ENCODE measurements at places on chromosomes 5 and 9. TPM values are rescaled to one million over a fixed set of nuclear protein-coding genes. Genes with fewer than 3 reads are reported as not detected.

- DNase-seq = no peak
These were observed 32.8 kb upstream of the DAP start for GRCh38 chr5:10793785-10794184.

DNA sequence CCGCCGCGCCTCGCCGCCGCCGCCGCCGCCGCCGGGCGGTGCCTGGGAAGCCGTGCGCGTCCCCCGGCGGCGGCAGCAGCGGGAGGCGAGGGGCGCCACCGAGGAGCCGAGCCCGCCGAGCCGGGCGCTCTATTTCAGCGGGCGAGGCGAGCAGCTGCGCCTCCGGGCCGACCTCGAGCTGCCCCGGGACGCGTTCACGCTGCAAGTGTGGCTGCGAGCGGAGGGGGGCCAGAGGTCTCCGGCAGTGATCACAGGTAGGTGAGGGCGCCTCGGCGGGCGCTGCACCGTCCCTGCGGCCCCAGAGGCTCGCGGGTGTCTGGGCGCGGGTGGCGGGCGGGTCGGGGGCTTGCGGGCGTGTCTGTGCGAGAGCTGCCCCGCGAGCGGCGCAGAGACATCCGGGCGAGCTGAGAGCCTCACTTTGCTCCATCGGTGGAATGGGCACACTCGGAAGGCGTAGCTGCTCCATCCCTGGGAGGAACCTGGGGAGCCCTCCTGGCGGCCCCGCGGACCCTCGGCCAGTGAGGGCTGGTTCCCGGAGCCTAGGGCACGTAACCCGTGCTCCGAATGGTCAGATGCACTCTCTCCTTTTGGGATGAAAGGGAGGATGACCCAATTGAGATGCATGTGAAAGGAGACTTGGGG, 864 bp downstream of the PAPPA start:
- no peak for DNase-seq

DNA sequence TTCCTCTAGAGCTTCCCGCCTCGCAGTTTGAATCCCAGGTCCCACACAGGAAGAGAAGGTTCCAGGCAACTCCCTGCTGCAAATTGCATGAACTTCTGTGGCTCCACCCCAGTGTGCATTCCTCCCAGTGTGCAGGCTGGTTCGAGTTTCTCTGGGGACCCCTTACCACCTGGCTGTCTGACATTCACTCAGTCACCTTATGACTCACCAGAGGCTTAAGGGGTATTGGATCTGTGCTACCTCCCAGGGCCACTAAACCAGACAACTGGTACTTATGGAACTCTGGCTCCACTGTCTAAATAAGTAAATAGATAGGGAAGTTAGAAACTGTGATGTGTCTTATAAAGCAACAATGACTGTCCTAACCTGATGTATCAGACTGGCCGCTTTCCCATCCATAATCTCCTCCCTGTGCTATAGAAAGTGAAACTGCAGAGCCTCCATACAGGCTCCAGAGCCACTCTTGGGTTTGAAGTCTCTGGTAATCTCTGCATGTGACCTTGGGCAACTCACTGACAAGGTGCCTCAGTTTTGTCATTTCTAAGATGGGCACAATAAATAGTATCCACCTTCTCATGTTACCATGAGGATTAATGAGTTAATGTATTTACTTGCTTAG, 720.6 kb downstream of the SEMA5A start:
- DNase-seq = no peak

- no peak for DNase-seq
These were observed 44.8 kb downstream of the PHF2 start for GRCh38 chr9:93620881-93621820.

DNA sequence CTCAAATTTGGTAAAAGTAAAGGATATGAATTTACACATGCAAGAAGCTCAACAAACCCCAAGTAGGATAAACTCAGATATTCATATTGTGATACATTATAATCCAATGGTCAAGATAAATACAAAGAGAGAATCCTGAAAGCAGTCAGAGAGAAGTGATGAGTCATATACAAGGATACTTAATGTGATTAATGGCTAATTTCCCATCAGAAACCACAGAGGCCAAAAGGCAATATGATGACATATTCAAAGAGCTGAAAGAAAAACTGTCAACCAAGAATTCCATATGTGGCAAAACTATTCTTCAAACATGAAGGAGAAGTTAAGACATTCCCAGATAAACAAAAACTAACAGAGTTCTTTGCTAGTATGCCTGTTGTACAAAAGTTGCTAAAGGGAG, 19.5 kb upstream of the IRF1 start:
- no peak for DNase-seq

DNA sequence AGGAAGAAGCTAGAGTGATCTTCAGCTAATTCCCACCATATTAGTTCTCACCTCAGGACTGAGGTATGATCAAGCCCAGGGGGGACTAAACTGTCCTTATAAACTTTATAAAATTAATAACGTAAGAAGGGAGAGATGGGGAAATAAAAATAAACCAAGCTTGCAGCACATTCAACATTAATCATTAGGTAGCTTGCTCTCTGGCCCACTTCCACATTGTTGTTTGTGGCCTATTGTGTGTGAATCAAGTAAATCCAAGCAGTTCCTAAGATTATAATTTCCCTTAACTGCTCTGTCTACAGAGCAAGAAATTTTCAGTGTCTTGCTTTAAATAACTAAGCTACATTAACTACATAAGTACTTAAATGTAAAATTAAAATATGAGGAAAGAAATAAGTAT, 131.3 kb upstream of the ABCA1 start:
- no peak for DNase-seq

GRCh38 chr5:72184408-72184807, 77.1 kb downstream of the MAP1B start:
- no peak for DNase-seq

DNA sequence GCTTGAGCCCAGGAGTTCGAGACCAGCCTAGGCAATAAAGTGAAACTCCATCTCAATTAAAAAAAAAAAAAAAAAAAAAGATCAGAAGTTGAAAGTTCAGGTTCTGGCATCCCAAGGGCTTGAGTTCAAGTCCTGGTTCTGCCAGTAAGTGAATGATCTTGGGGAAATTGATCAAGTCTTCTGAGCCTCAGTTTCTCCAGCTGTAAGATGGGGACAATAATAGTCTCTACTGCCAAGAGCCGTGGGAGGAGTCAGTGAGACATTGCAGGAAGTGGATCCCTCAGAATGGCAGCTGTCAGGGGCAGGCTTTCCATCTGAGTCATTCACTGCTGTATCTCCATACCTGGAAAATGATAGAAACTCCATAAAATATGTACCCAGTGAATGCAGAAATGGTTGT, 37.8 kb upstream of the FUBP3 start:
- DNase-seq = no peak

- DNase-seq = no peak
These were observed 40.2 kb downstream of the SUB1 start for GRCh38 chr5:32625547-32625946.

DNA sequence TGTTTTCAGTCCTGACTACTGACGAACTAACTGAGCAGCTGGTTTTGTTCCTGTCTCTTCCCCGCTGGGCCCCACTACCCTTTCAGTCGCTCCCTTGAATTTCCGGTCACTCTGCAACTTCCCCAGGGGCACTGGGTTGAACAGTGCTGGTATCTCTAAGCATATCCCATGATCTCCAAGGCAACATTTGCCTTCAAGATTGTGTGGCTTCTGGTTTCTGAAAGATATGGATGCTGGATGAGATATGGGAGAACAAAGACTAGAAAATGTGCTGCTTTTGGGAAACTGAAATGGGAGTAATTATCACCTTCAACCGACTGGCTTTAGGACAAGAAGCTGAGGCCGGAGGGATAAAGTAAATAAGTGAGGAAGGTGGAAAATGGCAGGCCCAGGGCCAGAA, 258.2 kb upstream of the PIK3R1 start:
- no peak for DNase-seq

- DNase-seq = no peak
These were observed 13.2 kb downstream of the EPB41L4B start for GRCh38 chr9:109307380-109308240.

- DNase-seq = no peak
These were observed 67.3 kb upstream of the GRAMD2B start for GRCh38 chr5:126355940-126356339.

- DNase-seq = no peak
These were observed 103.8 kb upstream of the SLC1A3 start for GRCh38 chr5:36502608-36503007.

GRCh38 chr5:102975457-102976182, 144.3 kb downstream of the GIN1 start:
- no peak for DNase-seq

DNA sequence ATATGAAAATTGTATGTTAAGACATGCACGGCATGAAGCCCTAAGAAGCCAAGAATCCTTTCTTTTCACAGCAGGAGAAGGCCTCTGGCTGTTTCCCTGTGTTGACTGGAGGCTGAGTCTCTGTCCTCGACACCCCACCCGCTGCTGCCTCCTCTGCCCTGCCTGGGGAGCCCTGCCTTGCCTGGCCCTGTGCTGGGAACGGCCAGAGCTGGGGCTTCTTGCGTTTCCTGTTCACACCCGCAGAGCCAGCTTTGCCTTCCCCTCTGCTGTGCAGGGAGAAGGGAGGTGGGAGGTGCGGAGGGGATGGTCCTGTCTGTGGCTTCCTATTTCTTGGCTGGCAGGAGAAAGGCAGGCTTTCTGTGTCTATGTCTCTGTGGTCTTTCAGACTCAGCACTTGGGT, 6.9 kb upstream of the GMCL2 start:
- no peak for DNase-seq

GRCh38 chr9:14307989-14308852, 5.7 kb downstream of the NFIB start:
- no peak for DNase-seq

Gene BTF3
- 913 TPM for total RNA-seq

Gene HAND1
- total RNA-seq = not detected

Gene PCDHGA5
- total RNA-seq = 0.31 TPM

Gene LECT2
- not detected for total RNA-seq

Gene HRH2
- total RNA-seq = 94.7 TPM

Gene CARTPT
- total RNA-seq = not detected

Gene C5orf46
- not detected for total RNA-seq

Gene ARHGAP26
- 21.2 TPM for total RNA-seq

Gene PWWP2A
- total RNA-seq = 30.2 TPM

Gene FIBCD1
- not detected for total RNA-seq

Gene CARD6
- total RNA-seq = 2.3 TPM

Gene REEP2
- 5.1 TPM for total RNA-seq

Gene DBN1
- total RNA-seq = 13.1 TPM

Gene RASGRF2
- total RNA-seq = 22.6 TPM

All from activated T-helper 1 cell treated with anti-CD3 and anti-CD28 coated beads, Interleukin-12 subunit alpha, Interleukin-12 subunit beta, Interleukin-2, Interleukin-4 antibody, amounts not matched to agents 30 ng/mL and 10 ng/mL and 1 ng/mL, durations not matched to agents 14 hours and 24 hours and 36 hours (primary cell).